ENCODE measurements at places on chromosomes 5 and 9.

GRCh38 chr9:131994364-131995125 is 85.1 kb downstream of the MED27 start:
- DNase-seq = no peak

- no peak for DNase-seq
These were observed 457.7 kb upstream of the CHD1 start for GRCh38 chr5:99386406-99387077.

DNA sequence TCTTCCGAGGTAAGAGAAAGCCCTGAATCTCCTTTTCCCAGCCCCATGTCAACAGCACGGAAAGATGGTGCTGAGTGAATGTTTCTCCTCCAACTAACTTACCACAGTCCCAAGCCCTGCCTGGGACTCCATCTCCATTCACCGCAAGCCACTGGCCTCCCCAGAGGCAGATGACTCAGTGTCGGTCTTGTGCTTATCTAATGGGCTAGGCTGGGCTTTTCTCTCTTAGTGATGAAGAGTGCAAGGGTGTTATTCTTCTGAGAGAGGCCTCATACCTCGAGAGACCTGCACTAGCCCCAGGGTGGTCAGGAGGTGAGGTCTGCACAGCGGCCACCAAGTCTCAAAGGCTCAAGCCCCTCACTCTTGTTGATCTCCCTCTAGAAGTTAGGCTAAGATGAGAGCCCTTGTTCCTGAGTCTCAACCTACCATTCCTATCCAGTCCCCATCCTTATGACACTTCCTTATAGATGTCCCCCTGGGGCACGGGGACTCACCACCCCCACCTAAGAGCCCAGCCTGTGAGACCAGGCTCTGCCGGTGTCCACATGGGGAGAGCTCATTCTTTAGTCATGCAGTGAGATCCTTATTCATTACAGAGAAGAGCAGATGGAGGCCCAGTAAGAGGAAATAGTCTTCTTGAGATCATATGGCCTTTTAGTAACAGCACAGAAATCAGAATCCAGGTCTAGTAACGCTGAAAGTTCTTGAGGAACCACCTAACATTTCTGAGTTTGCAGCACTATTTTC is 127.0 kb downstream of the SAXO1 start:
- DNase-seq = no peak

GRCh38 chr9:132622159-132622558 is 39.8 kb downstream of the BARHL1 start:
- DNase-seq = no peak

GRCh38 chr5:167245868-167246267 is 1045.6 kb upstream of the WWC1 start:
- DNase-seq = no peak

DNA sequence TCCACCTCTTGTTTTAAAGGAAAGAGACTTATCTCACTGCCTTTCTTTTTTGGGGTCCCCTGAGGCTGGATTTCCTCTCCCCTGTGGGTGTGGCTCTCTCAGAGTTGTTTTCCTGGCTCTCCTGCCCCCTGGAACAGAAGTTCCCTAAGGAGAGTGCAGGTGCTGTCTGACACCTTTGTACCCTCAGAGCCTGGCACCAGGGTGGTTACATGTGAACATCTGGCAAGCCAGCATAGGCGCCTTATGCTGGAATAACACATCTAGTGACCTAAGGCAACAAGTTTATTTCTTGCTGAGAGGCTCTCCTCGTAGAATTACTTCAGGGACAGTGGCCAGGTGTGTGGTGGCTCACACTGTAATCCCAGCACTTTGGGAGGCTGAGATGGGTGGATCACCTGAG is 172.9 kb upstream of the PTCH1 start:
- DNase-seq = no peak

GRCh38 chr5:6730407-6730806 is 17.2 kb downstream of the TENT4A start:
- no peak for DNase-seq

GRCh38 chr9:116941266-116941665 is 254.2 kb downstream of the TRIM32 start:
- no peak for DNase-seq

- no peak for DNase-seq
These were observed 138.4 kb downstream of the KCTD16 start for GRCh38 chr5:144308906-144309670.

DNA sequence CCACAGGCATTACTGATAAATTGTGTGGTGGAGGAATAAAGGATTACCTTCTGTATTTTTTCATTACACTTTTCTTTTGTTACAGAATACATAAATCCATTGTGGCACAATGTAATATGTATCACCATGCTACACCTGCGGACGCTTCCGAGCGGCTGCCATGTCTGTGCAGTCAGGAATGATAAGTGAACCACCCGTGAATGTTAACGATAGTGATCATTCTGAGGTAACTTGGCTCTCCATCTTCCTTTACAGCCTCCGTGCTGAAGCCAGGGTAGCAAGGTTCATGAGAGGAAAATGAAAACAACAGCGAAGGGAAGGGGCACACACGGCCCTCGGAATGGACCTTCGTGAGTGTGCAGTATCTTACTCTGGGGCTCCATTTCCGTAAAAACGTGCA is 161.2 kb downstream of the MAPKAP1 start:
- no peak for DNase-seq

GRCh38 chr9:19429595-19429994 is 20.8 kb downstream of the ACER2 start:
- DNase-seq = no peak

- DNase-seq = no peak
These were observed 443.9 kb upstream of the KLF4 start for GRCh38 chr9:107933516-107933915.
